Osteoblast (primary cell): ENCODE measurements at places on chromosomes 5 and 9. TPM values are rescaled to one million over a fixed set of nuclear protein-coding genes. Genes with fewer than 3 reads are reported as not detected.
A peak's percentile ranks its signal among the peaks of the same experiment; 100 is the strongest.

DNA sequence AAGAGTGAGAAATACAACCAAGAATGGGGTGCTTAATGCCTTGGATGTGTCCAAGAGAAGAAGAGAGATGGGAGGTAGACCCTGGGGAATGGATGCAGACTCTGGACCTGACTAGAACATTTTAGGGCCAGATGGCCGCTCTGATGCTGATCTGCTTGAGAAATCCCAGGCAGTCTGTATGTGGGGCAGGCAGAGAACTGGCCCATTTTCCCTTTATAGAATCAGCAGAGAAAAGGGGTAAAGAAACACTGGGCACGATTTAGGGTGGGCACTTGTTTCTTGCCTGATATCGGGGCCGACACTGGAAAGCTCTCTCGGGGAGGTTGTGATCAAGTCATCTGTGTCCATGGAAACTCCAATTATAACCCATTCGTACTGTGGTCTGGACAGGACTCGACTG lies 118.5 kb upstream of the FSTL4 start:
- no peak for DNase-seq

Gene SHISAL2B
- not detected in 2 replicates for total RNA-seq

Gene PRR7
- total RNA-seq = 10.0 and 12.7 TPM in 2 replicates

Gene SV2C
- total RNA-seq = not detected in 2 replicates

DNA sequence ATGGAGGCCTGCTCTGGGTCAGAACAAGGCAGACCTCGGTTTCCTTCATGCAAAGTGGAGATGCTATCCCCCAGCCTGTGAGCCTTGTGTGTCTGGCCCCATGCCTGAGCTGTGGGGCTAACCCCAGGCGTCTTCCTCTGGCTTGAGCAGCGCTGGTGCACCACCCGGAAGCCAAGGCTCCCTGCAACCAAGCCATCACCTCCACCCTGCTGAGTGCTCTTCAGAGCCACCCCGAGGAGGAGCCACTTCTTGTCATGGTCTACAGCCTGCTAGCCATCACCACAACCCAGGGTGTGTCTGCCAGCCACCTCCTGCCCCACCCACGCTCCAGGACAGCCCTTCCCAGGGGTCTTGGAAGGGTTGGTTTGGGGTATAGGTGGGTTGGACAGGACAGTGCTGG lies 16.2 kb downstream of the REXO4 start:
- peak; percentile 61 for DNase-seq
